ENCODE measurements at places on chromosomes 5 and 9. TPM values are rescaled to one million over a fixed set of nuclear protein-coding genes. Genes with fewer than 3 reads are reported as not detected.

The IL4 gene
- total RNA-seq, result not detected

The RALGPS1 gene
- total RNA-seq, result 22.4 TPM

The TAF1L gene
- total RNA-seq, result not detected

The KIF12 gene
- total RNA-seq, result 31.9 TPM

The RUSC2 gene
- total RNA-seq, result 17.7 TPM

All from hepatocyte (in vitro differentiated cells).